ENCODE measurements at places on chromosomes 13 and 19.

DNA sequence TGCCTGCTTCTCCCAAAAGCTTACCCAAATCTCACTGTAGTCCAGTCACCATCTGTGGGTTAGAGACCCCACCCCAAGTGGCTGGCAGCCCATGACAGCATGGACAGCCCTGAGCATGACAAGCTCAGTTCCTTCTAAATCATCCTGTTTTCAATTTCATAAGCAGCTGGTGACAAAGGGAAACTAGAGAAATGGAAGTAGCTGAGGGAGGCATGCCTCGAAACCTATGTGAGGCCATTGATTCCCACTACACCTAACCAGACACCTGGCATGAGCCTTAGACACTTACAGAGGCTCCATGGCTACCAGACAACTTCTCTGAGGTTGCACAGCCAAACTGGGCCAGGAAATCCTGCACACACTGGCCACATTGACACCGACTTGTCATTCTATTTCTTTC, 56.2 kb downstream of the ABCC4 start:
- DNase-seq = no peak

GRCh38 chr19:38503077-38503410, 69.6 kb downstream of the RYR1 start:
- no peak for DNase-seq

- no peak for DNase-seq
Observed at GRCh38 chr13:28494778-28495537, at the start of gene FLT1. TSS of gene FLT1 (minus strand) at chr13:28495128. CDS start at chr13:28494843, 285 bp downstream.

GRCh38 chr13:49292742-49293486, 45.2 kb downstream of the CDADC1 start:
- DNase-seq = peak; percentile 12

DNA sequence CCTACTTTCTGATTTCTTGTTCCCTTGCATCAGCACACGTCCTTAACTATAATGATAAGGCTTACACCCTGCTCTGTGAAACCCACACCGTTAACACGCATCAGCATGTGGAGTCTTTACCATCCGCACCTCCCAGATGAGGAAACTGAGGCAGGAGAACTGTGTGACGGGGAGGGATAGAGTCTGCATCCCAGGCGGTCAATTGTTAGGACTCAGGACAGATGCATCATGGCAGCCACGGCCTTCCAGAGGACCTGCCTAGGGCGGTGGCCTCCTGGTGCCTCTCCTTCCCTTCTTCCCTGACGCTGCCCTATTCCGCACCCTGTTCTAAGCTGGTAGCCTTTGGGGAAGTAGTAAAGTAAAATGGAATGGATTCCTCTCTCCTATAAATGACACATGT, 326.0 kb downstream of the TEX29 start:
- DNase-seq = no peak

DNA sequence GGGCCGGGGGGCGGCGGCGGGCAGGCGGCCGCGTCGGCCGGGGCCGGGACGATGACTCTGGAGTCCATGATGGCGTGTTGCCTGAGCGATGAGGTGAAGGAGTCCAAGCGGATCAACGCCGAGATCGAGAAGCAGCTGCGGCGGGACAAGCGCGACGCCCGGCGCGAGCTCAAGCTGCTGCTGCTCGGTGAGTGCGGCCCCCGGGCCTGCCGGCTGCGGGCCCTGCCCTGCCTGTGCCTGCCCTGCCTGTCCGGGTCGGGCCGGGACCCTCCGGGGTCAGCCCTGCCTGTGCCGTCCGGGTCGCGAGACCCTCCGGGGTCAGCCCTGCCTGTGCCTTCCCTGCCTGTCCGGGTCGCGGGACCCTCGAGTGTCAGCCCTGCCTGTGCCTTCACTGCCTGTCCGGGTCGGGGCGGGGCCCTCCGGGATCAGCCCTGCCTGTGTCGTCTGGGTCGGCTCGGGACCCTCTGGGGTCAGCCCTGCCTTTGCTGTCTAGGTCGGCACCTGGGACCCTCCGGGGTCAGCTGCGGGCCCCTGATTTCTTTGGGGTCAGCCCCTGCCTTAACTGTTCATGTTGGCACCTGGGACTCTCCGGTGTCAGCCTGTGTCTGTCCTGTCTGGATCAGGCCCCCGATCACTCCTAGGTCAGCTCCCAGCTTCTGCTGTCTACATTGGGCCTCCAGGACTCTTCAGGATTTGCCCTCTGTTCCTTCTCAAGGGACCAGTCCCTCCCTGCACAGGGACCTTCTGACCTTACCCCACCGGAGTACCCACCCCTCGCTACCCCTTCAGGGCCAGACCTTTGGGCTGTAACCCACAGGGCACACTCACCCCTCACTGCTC, 659 bp downstream of the GNA11 start:
- DNase-seq = no peak

DNA sequence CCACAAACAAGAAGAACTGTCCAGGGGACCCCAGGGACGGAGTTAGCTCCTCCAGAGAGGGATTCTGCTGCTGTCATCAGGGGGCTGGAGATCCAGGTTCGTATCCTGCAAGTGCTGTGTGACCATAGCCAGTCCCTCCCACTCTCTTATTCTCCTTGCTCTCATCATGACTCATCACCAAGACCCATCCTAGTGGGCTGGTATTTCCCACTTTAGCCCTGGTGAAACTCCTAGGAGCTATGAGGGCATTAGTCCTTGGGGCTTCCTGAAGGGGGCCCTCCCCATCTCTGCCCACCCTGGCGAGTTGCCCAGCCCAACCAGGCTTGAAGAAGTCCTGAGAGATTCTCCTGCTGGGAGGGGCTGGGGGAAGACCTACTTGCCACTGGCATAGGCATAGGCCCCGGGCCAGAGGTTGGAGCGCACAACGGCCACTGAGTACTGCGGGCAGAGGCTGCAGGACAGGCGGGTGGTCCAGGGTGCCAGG, 7.5 kb upstream of the DMWD start:
- no peak for DNase-seq

GRCh38 chr19:811506-812048, 10.2 kb downstream of the PLPPR3 start:
- no peak for DNase-seq

GRCh38 chr19:55145232-55145631, 3.8 kb downstream of the TNNT1 start:
- no peak for DNase-seq

GRCh38 chr13:109199280-109199679, 569.9 kb downstream of the MYO16 start:
- no peak for DNase-seq

DNA sequence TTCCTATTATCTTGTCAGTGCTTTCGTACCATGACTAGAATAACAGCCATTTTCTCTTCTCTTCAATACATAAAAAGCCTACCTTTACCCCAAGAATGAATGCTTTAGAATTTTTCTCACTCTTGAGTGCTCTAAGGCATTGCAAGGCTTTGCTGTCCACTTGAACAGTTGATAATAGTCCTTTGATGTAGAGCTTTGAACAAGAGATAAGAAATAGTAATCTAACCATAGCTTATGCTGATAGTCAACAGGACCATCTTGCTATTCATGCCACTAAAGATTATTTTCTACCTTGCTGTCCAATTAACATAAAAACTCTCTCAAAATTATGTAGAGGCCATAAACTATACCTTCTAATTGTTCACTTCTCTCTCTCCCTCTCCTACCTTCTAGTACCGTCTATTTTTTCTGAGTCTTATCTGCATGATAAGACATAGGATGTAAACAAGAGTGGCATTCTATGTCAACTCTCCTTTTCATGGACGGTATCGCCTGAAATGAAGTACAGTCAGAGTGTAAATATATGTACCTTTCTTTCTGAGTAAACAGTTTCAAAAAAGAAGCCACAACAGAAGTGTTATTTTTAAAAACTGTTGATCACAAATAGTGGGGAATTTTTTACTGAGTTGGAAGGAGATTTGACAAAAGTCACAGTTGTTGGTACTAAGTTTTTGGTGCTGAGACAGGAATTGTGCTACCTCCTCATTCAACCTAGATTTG, 297.9 kb downstream of the NDFIP2 start:
- DNase-seq = no peak

GRCh38 chr19:13231663-13232062, 81.5 kb downstream of the IER2 start:
- DNase-seq = no peak

DNA sequence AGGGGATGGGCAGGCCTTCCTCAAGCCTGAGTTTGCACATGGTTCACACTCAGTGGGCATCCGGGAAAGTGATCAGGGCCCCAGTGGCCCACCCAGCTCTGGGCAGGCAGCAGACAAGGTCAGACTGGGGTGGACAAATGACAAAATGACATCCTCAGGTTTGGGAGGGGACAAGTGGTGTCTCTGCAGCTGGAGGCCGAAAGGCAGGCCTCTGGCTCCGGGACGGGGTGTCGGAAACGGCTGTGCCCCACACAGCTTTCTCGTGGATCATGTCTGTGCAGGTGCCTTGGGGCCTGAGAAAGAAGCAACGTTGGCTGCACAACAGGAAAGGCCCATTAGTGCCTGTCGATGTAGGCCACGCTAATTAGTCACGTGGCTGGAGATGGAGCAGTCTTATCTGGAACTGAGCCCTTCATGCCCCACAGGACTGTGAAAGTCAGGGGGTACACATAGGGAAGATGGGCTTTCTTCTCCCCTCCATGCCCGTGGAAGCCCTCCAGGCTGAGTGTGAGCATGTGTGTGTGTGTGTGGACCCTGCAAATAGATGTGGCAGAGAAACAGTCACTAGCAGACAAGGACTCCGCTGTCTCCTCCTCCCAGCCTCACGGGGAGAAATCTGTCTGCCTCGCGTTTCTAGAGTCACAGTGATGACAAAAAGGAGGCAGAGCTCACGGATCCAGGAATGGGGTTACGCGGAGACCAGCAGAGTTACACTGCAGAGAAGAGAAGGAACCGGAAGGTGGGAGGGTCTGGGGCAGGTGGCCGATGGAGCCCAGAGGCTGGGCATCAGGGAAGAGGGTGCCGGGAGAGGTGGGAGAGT, 44.2 kb downstream of the CHST8 start:
- no peak for DNase-seq

DNA sequence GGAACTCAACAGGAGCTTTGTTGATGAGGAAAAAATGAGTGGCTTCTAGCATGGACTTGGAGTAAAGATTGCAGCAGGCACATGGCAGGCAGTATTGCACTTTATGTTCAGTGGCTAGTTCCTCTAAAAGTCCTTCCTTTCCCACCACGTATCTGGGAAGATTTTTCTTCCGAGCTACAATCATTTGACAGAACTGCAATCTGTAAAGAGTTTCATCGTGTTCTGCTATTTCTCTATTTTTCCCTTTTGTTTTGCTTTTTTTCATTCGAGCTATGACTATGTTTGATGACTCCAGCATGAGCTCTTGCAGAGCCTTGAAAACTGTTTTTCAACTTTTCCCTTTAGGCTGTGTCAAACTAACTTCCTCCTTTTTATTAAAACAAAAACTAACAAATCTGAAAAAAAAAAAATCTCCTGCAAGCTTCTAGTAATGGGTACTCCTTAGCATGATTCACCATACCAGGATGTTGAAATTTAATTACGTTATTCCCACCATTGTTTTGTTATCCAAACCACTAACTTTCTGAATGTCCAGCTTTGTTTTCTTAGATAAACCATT, 12.3 kb downstream of the CLDN10 start:
- DNase-seq = no peak

DNA sequence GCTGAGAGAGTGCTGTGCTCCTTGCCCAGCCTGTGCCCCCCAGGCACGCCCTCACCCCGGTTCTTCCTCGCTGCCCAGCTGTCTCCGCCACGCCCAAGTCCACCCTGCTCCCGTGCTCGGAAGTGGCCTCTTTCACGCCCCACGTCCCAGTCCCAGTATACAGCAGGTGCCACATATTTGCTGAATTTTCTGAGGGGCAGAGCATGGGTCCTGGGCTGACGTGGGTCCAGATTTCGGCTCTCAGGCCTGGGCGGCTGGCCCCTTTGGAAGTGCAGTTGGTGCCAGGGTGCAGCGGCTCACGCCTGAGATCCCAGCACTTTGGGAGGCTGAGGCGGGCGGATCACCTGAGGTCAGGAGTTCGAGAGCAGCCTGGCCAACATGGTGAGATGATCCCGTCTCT, 3.4 kb downstream of the HCN2 start:
- DNase-seq = no peak

GRCh38 chr13:112225429-112226090, 150.6 kb upstream of the SPACA7 start:
- DNase-seq = no peak

DNA sequence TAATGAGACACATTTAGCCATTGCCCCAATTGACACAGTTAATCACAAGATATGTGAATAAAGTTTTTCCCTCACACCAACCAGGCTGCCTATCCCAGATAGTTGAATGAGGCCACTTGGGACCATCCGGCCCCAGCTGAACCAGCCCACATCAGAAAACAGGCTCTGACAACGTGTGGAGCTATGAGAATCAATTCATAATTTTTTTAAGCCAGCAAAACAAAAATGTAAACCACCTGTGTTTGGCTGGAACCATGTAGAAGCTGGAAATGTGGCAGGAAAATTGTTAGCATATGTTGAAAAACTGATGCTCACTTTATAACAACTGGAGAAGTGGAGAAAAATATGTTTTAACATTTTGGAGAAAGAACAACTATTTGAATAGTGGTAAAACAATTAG, 1161.3 kb downstream of the SLITRK1 start:
- no peak for DNase-seq

GRCh38 chr13:93201992-93202558, 24.5 kb upstream of the GPC6 start:
- no peak for DNase-seq

GRCh38 chr19:4232614-4233281, 3.4 kb downstream of the EBI3 start:
- no peak for DNase-seq

DNA sequence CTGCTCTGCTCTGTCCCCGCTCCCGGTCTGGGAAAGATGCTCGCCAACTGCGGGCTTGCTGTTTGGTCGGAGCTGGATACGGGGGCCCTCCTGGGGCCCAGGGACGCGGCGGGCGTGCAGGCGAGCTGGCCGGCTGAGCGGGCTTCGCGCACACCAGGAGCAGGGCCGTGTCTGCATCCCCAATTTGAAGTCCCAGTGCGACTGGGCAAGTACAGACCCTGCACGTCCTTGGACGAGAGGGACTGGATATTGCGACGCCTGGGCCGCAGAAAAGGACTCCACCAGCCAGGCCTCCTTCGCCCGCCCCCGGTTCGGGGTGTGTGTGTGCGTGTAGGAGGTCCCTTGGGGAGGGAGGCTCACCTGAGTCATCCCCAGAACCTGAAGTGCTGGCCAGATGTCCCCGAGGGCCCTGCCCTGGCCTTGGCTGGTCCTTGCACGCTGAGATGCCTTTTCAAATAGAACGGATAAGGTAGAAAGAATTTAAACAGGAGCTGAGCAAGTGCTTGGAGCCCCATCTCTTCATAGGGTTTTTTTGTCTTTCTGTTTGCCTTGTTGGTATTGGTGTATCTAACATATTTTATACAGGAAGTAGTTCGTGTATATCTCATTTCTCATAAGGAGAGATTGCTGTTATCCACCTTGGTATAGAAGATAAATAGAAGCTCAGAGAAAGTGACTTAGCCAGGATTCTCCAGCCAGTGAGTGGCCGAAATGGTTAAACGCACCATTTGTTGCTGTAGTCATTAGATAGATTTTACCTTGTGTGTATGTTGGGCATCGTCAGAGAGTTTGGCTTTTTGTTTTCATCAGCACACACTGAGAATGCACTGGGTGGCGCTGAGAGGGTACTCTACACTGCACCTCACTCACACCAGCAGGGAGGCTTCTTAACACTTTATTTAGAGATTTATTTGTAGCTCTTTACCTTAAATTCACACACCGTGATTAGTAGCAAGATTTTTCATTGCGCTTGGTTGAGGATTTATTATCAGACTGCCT, 1.1 kb downstream of the NAXD start:
- DNase-seq = peak; percentile 31

- DNase-seq = no peak
Observed at GRCh38 chr19:45321848-45322247, 827 bp downstream of the CKM start.

GRCh38 chr13:66617786-66618185, 612.4 kb downstream of the PCDH9 start:
- no peak for DNase-seq

All from CD4-positive, alpha-beta T cell treated with Interleukin-2 at 100 ng/mL for 4 hours (primary cell).